ENCODE measurements at places on chromosomes 4 and X.

DNA sequence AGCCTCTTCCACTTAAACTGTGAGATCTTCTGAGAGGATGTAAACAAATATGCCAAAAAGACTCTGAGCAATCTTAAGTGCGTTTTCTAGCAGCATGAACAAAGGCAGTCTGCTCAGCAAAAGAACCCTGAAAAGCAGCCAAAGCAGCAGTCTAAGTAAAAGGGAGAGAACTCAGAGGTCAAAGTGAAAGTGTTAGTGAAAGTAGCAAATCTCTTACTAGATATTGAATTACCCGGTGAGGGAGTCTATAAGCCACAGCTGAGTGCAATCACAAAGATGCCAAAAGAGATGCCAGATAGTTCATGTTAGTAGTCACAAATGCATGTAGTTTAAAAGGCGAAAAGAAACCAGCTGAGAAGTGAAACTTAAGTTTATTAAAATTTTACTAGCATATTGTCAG, 7.9 kb upstream of the GNRHR start:
- no peak for DNase-seq

DNA sequence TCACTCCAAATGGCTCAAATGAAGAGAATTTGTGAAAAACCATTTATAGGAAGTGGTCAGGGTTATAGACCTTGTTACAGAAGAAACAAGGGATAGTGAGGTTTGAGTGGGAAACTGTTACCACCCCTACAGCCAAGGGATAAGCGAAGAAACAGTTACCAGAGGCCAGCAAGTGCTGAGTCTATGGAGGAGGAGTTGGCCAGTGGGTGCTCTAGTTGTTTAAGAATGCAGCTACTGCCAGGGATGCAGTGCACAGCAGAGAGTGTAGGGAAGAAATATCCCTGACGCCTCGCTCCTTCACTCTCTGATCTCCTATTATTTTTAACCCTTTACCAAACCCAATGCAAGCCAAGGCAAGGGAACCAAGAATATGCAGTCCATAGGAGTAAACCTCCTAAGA, 15.2 kb upstream of the SYTL4 start:
- no peak for DNase-seq

- no peak for DNase-seq
These were observed 131.5 kb downstream of the JADE1 start for GRCh38 chr4:128940971-128941370.

DNA sequence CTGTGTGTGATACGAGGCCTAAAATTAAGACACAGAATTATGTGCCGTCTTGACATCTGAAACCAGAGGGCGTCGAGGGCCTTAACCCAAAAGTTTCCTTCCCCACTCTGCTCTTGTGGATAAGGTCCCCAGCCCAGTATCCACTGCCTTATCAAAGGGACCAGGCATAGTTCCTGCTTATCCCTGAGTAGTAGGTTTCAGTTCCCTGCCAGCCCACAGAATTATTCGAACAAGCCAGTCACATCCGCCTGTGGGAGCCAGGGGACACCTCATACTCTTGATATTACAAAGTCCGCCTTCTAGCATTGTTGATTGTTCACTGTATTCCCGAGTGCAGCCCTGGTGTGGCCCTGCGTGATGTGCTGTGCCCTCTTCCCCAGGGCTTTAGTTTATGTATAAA, 5.4 kb upstream of the MMRN1 start:
- DNase-seq, result no peak

DNA sequence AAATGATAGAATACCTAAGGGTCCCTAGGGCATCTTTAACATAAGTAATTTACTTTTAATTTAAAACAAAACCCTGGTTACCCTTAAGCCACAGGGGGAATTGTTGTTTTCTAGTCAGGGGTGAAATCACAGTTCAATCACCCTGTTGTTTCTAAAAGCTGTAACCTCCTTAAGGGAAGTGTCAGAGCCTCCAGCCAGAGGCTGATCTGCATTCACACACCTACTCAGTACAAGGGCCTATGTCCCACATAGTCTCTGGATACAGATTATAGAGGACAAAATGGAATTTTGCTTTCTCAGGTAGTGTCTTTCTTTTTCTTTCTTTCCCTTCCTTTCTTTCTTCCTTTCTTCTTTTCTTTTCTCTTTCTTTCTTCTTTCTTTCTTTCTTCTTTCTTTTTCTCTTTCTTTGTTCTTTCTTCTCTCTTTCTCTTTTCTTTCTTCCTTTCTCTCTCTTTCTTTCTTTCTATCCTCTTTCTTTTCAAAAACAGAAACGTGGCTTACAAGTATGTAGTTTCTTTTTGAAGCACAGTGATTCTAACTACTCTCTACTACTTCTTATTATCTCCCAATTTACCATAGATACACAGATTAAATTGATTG, 31.1 kb upstream of the BMPR1B start:
- DNase-seq, result no peak

- no peak for DNase-seq
These were observed 16.6 kb downstream of the SAT1 start for GRCh38 chrX:23799469-23800065.

DNA sequence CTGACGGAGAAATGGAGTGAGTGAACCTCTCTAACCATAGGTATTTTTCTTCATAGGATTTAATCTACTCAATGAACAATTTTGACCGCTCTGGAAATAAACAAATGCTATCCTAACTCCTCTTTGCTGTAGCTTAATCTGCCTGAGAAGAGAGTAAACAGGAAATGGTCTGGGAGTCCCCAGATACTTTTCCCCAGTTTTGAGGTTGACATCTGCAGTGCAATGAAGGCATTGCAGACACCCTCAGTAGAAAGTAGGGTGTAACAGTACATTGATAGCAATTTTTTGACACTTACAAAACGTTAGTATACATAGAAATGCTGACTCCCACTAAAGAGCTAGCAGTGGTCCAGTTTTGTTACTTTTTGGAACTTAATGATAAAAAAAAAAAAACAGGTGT, 495.9 kb upstream of the FAM241A start:
- DNase-seq, result no peak

DNA sequence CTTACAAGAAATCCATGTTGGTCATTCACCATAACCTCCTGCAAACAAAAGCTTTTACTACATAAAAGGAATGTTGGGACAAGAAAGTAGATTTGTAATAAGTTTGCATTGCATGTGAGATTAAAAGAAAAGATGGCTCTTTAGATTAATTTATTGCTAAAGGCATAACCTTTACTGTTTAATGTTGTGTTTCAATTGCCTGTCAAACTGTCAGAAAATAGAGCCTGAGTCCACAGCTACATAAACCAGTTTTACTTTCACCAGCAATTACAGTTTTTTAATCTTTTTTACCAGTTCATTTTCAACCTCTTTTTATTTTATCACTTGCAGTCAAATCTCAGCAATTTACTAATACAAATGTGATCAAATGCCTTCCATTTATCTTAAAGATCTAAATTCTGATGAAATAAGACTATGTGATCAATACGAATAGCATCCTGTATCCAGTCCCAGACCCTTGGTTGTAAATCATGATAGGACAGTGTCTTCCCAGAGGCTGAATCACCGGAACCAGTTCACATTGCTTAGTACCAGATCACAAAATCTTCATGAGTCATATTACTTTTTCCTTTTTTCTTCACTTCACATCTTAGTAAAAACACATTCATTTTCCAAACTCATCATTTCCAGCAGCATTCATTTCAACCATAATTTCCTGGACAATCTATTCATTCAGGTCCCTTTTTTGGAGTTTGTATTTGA, 95.4 kb upstream of the FRG1 start:
- no peak for DNase-seq

- peak; percentile 88 for DNase-seq
These were observed 180.8 kb downstream of the RAPGEF2 start for GRCh38 chr4:159283696-159284095.

GRCh38 chr4:109846395-109847098, 1.4 kb upstream of the LRIT3 start:
- no peak for DNase-seq

GRCh38 chr4:147799986-147800555, 68.2 kb downstream of the ARHGAP10 start:
- DNase-seq, result no peak
